Upper lobe of right lung (tissue), 1 donor: ENCODE measurements at places on chromosomes 7 and 10.

DNA sequence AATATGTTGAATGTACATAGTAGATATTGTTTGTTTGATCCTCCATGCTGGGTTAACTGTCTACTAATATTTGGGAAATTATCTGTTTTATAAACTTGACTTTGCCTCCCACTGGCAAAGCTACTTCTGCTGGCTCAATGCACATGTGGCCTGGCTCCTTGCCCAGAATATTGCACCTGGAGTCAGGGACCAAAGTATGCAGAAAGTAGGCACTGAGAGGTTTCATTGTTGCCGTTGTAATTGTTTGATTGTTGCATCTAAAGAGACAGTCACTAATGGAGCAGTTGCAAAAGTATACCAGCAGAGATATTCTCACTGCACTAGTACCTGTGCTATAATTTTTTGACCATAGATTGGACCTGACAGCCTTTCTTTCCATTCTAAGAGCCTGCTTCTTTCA lies 137.8 kb upstream of the CNTNAP2 start:
- DNase-seq: no peak

DNA sequence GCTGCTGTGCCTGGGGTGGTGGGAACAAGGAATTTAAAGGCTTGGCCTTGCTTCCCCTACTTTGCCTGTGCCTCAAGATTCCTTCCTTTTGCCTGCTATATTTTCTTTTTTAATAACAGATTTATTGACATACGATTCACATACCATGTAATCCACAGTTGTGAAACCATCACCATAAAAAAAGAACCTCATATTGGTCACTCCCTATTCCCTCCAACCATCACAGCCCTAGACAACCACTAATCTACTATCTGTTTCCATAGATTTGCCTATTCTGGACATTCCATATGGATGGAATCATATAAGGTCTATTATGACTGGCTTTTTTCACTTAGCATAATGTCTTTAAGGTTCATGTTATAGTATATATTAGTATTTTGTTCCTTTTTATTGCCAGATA lies 59.3 kb upstream of the TRIM8 start:
- DNase-seq: no peak

GRCh38 chr7:27782849-27783248 lies 42.9 kb downstream of the TAX1BP1 start:
- DNase-seq: no peak

DNA sequence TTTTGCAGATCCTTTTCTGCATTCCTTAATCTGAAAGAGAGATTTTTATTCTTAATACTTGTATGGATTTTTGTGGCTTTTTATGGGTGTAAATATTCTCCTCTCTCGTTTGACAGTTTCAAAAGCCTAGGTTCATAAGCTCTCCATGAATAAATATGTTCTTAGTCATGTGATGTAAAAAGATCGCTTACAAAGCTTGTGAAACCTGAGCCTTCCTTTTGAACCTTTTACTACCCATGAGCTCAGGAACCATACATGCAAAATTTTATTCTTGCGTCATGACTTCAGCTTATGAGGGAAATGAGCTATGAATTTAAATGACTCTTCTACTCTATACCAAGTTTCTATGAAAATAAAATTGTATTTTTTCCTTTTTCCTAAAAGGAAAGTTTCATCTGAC lies 98.7 kb downstream of the POLL start:
- DNase-seq: no peak

- no peak for DNase-seq
Observed at GRCh38 chr10:28256776-28257175, 46.1 kb downstream of the MPP7 start.

GRCh38 chr10:32084185-32084851 lies 28.1 kb upstream of the KIF5B start:
- DNase-seq: no peak

DNA sequence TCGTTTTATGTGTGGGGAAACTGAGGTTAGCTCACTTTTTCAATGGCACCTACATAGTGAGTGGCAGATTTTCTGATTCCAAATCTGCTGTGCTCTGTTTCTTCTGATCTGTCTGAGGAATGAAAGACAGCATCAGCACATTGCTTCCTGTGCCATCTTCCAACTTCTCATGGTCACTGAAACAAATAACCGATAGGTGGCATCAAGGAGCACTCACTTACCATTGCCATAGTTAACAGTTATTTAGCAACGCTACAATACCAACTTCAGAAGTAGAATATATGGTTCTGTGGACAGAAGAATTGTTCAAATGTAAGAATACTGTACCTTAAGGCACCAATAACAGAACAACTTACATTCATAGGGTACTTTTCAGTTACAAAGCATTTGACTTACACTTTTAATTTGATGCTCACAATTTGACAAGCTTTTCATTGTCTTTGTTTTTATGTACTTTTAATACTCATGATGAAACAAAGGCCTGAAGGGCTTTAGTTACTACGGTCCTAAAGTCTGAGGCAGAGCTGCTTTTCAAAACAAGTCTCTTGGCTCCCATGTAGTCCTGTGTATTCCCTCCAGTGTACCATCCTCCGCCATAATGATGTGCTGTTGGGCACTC lies 228.9 kb upstream of the TCF7L2 start:
- no peak for DNase-seq

DNA sequence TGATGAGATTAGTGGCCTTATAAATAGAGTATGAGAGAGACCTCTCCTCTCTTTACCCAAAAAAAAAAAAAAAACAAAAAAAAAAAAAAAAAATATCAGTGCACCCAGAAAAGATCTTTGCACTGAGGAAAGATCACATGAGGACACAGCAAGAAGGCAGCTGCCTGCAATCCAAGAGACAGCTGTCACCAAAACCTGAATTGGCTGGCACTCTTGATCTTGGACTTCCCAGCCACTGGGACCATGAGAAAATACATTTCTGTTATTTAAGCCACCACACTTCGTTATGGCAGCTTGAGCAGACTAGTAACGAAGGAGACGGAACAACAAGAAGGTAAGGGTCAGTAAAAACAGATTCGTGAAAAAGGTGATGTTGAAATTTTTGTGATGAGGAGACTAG lies 47.0 kb downstream of the TMEM106B start:
- no peak for DNase-seq

GRCh38 chr7:78703391-78703790 lies 750.1 kb downstream of the MAGI2 start:
- DNase-seq: no peak

DNA sequence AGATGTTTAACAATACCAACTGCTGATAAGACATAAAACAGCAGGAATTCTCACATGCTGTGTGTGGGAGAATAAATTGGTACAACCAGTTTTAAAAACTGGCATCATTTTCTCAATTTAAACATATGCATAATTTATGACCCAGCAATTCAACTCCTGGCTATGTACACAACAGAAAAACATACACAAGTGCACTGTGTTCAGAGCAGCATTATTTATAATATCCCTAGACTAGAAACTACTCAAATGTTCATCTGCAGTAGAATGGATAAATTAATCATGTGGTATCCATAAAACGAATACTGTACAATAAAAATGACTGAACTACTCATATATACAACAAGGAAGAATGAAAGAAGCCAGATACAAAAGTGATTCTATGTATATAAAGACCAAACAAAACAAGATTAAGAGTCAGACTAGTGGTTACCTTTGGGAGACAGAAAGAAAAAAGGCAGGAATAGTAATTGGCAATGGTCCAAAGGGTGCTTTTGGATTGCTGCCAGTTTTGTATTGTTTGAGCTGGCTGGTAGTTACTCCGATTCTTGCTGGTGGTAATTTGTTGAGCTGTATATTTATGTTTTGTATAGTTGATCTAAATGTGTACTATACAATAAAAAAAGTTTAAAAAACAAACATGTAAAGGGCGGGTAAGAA lies 306.0 kb downstream of the TFEC start:
- DNase-seq: no peak

GRCh38 chr10:98134117-98134430 lies 383 bp upstream of the R3HCC1L start:
- no peak for DNase-seq

GRCh38 chr10:11698691-11699549 lies 43.3 kb upstream of the ECHDC3 start:
- DNase-seq: no peak

DNA sequence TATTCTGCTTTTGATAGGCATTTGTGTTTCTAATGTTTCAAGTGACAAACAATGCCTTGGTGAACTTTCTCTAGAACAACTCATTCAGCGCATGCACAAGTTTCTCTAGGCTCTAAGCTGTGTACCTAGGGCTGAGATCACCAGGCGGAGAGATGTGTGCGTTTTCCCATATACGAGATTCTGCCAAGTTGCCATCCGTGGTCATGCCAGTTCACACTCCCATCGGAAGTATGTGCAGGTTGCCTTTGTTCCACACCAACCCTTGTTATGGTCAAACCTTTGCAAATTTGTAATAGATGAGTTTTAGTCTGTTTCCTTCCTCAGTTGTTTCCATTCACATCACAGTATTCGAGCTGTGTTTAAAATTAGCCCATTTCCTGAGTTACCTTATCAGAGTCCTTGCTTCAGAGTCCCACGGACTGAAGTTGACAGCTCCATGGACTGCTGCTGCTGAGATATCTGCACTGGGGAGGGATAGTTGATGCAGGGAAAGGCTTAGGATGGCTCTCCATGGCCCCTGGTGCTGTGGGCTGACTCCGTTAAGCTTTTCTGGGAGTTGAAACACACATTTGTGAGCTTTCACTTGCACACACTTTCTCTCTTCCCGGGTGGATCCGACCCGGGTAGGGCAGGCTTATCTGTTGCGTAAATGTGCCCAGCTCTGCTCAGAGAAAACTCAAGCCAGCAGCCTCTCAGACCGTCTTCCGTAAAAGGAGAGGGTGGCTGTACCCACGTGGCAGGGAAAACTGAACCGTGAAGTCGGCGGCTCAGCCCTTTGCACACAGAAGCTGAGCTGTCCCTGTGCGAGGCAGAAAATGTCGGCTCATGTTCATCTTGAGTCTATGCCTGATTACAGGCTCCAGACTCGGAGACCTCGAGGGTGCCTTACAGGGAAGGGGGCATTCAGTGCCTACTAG lies 49.4 kb downstream of the HK1 start:
- DNase-seq: peak; percentile 88

GRCh38 chr7:114569220-114569619 lies 154.6 kb downstream of the FOXP2 start:
- no peak for DNase-seq

DNA sequence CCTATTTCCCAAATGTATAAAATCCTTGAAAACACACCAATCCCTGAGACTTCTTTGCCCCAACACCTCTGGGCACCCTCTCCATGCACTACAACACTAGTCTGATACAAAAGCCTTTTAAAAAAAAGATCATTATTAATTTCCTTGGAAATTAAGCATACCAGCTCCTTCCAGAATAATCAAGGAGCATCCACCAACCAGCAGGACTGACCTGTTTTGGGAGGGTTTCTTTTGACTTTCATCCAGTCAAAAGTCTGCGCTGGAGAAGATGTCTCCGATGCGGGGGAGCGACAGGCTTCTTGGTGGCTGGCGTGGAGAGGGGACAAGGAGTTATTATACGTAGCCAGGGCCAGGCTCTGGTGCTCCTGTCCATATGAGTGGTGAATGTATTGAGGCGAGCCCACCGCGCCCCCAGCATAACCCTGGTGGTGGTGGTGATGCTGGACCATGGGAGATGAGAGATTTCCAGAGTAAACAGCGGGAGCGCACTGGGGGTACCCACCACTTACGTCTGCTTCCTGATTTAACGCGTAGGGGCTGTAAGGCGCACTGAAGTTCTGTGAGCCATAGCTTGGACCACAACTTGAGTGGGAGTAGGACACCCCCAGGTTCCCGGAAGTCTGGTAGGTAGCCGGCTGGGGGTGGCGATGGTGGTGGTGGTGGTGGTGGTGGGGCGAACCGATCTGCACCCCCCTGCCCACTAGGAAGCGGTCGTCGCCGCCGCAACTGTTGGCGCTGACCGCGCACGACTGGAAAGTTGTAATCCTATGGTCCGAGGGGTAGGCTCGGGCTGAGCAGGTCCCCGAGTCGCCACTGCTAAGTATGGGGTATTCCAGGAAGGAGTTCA lies 527 bp downstream of the HOXA1 start:
- no peak for DNase-seq

GRCh38 chr10:116848944-116849247 lies 403 bp upstream of the ENO4 start:
- no peak for DNase-seq

GRCh38 chr10:29878492-29878891 lies 180.9 kb downstream of the JCAD start:
- no peak for DNase-seq

GRCh38 chr10:22657566-22658225 lies 56.7 kb downstream of the PIP4K2A start:
- no peak for DNase-seq

- no peak for DNase-seq
Observed at GRCh38 chr7:25779002-25779546, 372.9 kb upstream of the NFE2L3 start.

DNA sequence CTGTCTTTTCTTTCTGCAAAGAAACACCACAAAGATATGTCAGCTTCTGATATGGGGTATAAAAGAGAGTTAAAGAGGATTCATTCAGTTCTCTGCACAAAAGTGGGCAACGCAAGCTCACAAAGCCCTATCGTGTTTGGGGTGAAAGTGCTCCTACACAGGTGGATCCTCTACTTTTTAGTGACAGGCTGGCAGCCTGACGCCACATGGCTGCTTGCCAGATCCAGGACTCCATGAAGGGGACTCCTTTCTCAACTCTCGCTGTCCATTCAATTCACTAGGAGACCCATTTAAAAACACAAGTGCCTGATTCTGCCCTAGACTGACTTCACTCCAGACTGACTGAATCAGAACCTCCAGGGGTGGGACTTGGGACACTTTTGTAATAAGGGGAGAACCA lies 8.0 kb downstream of the PARP12 start:
- no peak for DNase-seq

DNA sequence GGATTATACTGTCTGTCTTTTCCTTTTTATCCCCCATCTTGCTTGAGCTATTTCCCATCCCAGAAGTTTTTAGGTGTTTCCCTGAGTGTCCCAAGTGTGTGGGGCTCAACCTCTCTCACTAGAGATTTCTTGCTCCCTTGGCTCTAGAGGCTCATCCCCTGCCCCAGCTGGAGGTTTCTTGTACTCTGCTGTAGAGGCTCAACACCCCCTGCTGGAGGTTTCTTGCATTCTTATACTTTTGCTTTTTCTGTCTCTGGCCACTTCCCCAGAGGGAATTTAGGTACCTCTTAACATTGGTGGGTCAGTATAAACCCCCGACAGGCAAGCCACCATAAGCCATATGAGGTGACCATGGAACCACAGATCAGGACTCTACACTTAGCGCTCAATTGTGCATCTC lies 114.2 kb upstream of the FAM3C start:
- no peak for DNase-seq

GRCh38 chr10:3401491-3401938 lies 228.9 kb upstream of the PITRM1 start:
- no peak for DNase-seq

GRCh38 chr7:82049442-82049841 lies 279.6 kb upstream of the HGF start:
- no peak for DNase-seq

DNA sequence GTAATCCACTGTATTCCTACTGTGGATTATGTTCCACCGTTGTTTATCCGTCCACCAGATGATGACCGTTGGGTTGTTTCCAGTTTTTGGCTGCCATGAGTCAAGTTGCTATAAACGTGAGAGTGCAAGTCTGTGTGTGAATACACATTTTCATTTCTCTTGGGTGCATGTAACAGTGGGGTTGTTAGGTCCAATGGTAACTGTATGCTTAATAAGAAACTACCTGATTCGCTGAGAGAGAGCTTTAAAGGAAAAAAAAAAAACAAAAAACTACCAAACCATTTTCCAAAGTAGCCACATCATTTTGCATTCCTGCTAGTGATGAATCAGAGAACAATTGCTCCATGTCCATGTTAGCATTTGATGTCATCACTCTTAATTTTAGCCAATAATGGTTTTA lies 15.9 kb downstream of the UBN2 start:
- DNase-seq: no peak

GRCh38 chr10:132110111-132110521 lies 44.4 kb downstream of the JAKMIP3 start:
- no peak for DNase-seq
